SHP77 (cell line): ENCODE measurements at places on chromosomes 12 and 14.
A peak's percentile ranks its signal among the peaks of the same experiment; 100 is the strongest.

DNA sequence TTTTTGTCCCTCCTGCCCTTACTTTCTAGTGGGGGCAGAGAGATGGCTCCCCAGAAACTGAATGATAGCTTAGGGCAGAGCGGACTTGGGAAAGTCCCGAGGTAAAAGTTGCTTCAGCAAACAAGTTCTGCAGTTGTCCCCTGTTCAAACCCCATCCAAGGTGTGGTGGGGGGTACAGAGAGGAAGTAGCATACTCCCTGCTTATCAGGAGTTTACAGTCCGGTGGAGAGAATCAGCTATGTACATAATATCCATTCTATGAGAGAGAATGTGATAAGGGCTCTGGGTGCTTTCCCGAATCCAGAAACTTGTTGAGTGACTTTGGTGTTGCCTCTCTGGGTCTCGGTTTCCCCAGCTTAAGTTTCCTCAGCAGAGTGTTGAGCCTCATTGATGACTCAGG, 40.4 kb upstream of the VRK1 start:
- DNase-seq, result no peak

DNA sequence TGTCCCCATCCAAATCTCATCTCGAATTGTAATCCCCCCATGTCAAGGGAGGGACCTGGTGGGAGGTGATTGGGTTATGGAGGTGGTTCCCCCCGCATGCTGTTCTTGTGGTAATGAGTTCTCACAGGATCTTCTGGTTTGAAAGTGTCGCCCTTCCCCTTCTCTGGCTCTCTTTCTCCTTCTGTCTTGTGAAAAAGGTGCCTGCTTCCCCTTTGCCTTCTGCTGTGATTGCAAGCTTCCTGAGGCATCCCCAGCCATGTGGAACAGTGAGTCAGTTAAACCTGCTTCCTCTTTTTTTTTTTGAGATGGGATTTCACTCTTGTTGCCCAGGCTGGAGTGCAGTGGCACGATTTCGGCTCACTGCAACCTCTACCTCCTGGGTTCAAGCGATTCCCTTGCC, 104.0 kb downstream of the CCDC91 start:
- DNase-seq, result no peak

DNA sequence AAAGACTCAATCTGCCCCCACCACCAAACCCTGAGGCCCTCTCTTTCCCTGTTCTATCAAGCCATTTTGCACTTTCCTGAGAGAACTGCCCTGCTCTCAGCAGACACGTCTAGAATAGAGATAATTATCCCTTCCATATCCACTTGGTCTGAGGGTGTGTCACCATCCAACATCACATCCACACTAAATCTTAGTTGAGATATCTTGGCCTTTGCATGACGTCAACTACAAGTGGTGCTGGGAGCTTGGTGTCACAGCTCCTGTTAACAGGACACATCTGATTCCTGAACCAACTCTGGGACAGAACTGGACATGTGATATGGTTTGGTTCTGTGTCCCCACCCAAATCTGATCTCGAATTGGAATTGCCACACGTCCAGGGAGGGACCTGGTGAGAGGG, 1109.2 kb downstream of the TMEM121 start:
- no peak for DNase-seq

DNA sequence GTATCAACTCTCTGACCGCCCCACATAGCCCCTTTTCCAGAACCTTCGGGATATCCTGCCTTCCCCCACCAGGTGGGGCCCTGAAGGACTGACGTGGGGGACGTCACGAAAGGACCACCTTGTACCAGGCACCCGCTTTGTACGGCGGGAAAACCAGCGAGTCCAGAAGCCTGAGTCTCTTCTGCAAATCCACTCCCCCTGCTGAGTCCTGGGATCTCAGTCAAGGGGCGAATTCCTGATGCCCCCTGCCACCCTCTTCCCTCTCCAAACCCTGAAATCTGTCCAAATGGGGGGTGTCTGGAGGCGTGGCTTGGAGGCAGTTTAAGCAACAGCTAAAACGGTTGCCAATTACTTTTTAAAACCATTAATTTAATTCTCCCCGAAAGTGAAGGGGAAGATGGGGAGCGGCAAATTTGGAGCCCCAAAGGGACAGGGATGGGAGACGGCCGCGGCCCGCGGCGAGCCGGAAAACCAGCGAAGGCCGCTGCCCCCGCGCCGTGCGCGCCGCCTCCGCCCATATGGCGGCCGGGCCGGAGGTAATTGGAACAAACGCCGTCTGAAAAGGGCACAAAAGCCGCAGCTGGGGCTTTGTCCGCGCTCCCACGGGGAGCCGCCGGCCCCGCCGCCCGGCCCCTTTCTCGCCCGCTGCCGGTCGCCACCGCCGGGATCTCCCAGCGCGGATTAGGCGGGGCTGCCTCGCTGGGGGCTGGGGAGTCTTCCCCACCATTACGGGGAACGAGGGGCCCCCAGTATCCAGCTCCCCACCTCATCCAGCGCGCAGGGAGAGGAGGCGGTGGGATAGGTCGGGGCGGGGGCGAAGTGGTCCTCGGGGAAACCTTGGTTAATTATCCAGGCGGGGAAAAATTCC, 6.6 kb downstream of the LHX5 start:
- DNase-seq, result no peak

DNA sequence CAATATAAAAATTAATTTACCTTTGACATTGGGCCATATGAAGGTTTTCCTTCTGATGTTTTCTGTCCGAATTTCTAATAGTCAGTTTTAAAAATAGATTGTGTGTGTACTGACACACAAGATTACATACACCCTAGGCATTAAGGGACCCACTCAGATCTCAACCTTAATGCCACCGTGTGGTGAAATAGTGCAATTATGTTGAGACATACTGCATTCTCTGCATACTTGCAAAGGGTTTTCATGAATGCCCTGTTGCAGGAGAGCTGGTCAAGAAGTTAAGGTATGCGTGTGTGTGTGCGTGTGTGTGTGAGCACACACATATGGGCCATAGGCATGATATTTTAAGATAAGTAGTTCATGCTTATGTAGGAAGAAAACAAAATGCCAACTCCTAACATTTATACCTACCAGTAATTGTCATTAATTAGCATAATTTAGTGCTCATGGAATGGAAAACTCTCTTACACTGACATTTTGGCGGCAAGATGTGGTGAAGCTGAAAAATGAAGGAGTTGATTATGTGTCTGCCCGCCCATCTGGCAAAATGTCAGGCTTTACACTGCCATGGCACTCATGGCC, 58.8 kb downstream of the PIK3C2G start:
- peak; percentile 4 for DNase-seq

DNA sequence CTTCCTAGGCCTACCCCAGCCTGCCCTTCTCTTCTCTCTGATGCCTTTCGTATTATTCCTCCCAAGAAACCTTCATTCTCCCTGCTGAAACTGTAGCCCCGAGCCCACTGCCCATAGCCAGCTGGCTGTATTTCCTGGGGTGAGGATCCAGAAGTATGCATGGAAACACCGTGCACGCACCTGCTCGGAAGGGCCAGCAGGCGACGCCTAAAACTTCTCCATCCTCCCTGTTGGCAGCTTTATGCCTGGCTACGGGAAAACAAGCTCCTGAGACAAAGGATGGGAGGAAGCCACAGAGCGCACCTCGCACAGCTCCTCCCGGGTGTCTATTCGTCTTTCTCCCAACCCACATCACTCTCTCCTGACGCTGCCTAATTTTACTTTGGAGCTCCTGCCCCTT, 69.0 kb upstream of the CAPRIN2 start:
- no peak for DNase-seq

DNA sequence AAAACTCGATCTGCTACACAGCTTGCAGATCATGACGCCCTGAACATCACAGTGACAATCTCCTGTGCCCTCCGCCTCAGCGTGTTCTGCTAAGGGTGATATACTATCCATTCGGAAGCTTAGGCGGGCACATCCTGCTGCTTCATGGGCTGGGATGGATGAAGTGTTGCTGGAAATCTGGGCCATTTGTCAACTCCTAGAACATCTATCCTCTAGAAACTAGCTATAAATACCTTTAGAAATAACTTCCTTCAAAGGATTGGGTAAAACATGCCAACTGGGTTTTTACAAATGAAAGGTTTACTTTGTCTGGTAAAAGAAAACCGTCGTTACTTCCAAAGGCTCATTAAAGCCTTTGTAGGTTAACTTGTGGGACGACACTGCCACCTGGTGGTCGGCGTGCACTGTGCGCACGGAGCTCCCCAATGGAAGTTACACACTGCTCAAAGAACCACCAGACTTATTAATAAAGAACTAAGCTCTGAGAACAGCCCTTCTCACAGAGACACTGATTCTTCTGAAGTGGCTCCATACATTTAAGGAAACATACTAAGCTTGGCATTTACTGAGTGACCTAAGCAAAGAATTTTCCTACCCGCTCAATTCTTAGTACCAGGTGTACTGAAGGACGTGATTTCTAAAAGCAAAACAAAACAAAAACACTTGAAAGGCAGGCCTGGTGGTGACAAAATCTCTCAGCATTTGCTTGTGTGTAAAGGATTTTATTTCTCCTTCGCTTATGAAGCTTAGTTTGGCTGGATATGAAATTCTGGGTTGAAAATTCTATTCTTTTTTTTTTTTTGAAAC, 21.6 kb upstream of the CACNA2D4 start:
- DNase-seq, result no peak

DNA sequence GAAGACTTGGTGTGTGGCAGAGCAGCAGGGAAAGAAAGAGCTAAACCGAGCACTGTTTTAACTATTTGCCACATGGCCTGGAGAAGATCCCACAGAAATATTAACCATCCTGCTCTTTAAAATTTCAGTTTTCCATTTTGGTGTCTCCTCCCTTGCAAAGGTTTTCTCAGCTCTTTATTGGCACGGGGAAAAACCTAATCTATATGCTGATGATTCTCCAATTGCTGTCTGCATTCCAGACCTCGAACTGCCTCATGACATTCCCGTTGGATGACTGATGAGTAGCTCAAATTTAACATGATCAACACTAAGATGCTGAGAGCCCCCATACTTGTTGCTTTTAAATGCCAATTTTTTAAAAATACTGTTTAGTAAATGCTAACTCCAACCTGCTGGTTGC, 115.0 kb downstream of the EMP1 start:
- no peak for DNase-seq

DNA sequence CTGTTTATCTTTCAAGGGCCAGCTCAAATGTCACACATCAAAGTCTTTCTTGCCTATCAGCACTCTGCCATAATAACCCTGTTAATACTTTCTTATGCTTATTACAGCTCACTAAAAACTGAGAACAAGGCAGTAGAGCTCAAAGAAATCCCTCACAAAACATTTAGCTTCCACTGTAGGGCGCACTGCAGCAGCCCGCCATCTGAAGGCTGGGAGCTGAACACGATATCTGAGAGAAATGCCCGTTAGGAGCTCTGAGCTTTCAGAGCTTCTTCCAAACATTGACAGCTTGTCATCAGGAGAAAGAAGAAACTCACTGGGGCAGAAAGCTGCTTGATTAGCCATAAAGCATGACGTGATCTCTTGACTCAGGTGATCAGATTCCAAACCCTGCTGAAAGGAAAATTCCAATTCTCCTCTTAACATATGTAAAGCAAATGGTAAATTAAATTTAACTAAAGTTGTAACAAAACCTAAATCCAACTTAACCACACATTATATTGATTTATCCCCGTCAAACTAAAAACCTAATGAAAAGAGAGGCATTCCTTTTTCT, 175.7 kb downstream of the C12orf50 start:
- DNase-seq, result no peak

- DNase-seq, result no peak
These were observed 73.6 kb upstream of the ELK3 start for GRCh38 chr12:96120359-96121100.

- peak; percentile 22 for DNase-seq
These were observed 10.2 kb downstream of the CD69 start for GRCh38 chr12:9750276-9751203.

- no peak for DNase-seq
These were observed 144.5 kb downstream of the EPS8 start for GRCh38 chr12:15644700-15645099.

GRCh38 chr14:24784981-24785380, 151.0 kb upstream of the GZMB start:
- peak; percentile 21 for DNase-seq

DNA sequence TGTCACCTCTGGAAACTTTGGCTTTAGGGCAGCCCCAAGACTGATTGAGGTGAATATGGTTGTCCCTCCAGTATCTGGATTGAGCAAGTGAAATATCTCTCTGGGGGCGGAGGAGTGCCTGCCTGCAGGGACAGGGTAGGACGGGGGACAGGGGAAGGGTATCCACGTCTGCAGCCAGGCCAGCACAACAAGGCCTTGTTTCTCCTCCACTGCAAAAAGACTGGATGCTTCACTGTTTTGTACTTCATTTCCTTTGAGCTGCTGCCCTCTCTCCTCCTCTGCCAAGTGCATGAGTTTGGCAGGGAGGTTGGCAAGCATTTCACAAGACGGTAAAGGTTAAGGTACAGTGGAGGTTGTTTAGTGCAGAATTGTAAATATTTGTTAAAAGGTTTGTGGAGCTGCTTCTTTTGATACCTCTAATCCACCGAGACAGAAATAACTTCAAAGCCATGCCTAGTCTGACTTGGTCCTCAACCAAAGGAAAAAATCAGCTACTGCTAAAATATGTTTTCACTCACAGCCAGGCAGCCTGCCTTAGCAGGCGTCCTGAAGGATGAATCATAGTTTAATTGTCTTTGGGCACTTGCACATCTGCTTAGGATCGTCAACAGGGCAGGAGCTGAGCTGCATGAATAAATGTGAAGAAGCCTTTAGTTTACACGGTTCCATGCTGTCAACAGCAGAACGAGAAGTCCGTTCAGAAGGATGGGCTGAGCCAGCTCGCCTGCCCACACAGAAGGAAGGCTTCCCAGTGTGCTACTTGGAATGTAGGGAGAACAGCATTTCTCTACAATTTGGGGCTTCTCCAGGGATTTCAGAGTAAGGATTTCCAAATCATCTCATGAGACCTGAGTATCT, 269.7 kb downstream of the TTC6 start:
- DNase-seq, result no peak

DNA sequence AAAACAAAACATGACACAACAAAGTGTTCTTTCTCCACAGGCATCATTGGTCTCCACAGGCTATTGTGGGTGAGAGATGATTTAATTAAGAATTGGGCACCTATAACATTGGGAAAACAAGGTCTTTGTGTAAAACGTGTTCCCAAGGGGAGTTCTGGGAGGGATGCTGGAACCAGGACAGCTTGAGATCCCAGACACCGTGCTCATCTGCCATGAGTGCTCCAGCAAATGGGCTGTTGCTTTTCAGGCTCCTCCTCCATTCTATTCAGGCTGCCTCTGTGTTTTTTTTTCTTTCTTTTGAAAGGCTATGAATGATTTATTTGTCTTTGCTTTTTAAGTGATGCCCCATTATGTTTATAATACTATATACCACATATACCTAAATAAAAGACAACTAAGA, 122.4 kb downstream of the DACT1 start:
- no peak for DNase-seq

- no peak for DNase-seq
These were observed 174.1 kb upstream of the PLXNC1 start for GRCh38 chr12:93974252-93974651.
